T-helper 9 cell (primary cell): ENCODE measurements at places on chromosomes 1 and 21.

GRCh38 chr1:93820554-93821422 is 58.2 kb downstream of the DNTTIP2 start:
- no peak for DNase-seq

GRCh38 chr1:192489748-192490147 is 85.8 kb upstream of the RGS1 start:
- no peak for DNase-seq

- DNase-seq, result no peak
Measured at GRCh38 chr1:166903232-166903631, 27.2 kb upstream of the TADA1 start.

GRCh38 chr1:241007668-241008067 is 349.3 kb downstream of the RGS7 start:
- DNase-seq, result no peak

GRCh38 chr1:186055846-186056245 is 319.2 kb downstream of the TPR start:
- no peak for DNase-seq

DNA sequence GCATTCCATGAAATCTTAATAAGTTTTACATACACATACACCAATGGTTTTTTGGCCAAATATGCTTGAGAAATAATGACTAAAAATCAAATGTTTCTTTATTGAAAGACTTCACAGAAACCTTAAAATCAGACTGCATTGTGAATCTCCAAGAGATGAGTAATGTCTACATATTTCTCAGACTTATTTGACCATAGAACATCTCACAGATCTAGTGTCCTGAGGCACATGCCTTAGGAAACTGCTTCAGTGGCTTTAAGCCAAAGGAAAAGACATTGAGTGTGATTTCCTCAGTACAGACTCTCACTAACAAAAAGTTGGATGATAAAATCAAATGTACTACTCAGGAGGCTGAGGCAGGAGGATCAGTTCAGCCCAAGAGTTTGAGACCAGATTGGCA is 6.2 kb upstream of the C1orf105 start:
- no peak for DNase-seq

- no peak for DNase-seq
Measured at GRCh38 chr1:216632980-216633379, 90.2 kb downstream of the ESRRG start.

GRCh38 chr1:185526344-185527307 is 207.6 kb upstream of the HMCN1 start:
- no peak for DNase-seq

GRCh38 chr1:90716552-90717355 is at the start of gene BARHL2:
Gene BARHL2 (minus strand): TSS chr1:90717302. CDS start chr1:90717195, 107 bp downstream.
- no peak for DNase-seq

- no peak for DNase-seq
Measured at GRCh38 chr1:11730429-11730891, 5.5 kb upstream of the AGTRAP start.

GRCh38 chr1:100354971-100355394 is 2.7 kb downstream of the CDC14A start:
- DNase-seq, result no peak
